ENCODE measurements at places on chromosomes 6 and 20.

- no peak for DNase-seq
Measured at GRCh38 chr6:87766211-87766610, 64.2 kb upstream of the AKIRIN2 start.

DNA sequence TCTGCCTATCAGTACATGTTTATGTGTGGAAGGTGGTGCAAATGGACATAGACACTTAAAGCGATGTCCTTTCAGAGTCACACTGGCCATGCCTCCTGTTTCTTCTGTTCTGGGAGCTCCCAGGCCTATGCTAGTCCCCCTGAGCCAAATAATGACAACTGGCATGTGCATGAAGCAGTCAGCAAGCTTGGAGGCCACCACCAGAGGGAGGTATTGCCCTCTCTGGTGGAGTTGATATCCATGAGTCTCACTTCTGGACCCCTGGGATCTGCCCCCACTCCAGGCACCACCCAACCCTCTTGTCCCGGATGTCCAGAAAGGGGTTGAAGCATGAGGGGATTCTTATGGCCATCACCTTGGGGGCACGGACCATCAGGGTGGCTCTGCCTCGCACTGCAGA, 172.2 kb downstream of the AIG1 start:
- no peak for DNase-seq

GRCh38 chr20:60428651-60429050, 470.4 kb downstream of the CDH26 start:
- DNase-seq, result peak; percentile 16

GRCh38 chr6:87729965-87730719, 28.1 kb upstream of the AKIRIN2 start:
- no peak for DNase-seq

DNA sequence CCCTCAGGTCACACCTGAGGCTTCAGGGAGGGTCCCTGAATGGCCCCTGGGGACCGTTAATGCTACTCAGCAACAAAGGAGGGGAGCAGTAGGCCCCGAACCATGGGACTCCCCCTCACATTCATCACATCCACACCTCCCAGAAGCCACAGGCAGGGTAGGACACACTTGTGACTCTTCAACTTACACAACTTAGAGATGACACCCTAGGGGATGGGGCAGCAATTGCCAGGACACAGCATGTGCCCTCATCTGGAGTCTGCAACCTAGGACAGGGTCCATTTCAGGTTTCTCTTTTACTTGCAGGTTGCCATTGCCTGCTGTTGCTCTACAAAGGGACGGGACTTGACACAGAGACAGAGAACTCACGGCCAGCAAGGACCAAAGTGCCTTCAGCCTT, 770 bp downstream of the ULBP3 start:
- DNase-seq, result no peak

GRCh38 chr20:12171923-12172524, 254.3 kb downstream of the BTBD3 start:
- no peak for DNase-seq

GRCh38 chr20:35206802-35207201, 19.7 kb upstream of the MMP24 start:
- no peak for DNase-seq

- no peak for DNase-seq
Measured at GRCh38 chr6:82397962-82398692, 34.5 kb downstream of the TPBG start.

DNA sequence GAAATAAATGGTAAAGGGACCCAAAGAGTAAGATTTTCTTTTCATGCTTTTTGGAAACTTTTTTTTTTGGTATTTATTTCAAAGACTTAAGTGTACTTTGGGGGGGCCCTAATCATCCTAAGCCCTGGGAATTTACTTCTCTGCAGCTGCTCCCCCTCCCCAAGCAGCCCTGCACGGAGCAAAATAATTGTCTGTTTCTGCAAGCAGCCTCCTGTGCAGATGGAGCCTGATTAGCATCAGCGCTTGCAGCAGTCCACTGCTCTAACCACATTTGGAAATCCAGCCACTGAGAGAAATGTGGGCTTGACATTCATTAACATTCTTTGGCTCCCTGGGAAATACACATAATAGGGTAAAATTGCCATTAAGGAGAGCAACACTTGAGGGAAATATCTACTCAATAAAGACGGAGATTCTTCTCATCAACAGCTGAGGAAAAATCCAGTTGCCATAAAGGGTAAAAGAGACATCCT, 309.2 kb upstream of the MAP3K7 start:
- DNase-seq, result no peak

DNA sequence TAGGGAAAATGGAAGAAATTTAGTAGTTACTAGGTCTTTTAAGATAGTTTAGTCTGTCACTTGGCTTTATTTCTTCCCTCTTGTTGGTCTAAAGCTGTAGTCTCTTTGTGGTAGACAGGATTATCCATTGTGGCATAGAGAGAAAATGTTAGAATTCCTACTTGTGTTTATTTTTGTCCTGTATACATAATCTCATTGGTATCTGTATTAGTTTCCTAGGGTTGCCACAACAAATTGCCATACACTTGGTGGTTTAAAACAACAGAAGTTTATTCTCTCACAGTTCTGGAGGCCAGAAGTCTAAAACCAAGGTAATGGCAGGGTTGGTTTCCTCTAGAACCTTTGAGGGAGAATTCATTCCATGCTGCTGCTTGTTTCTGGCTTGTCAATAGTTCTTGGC, 119.4 kb downstream of the ZFAND3 start:
- DNase-seq, result no peak

DNA sequence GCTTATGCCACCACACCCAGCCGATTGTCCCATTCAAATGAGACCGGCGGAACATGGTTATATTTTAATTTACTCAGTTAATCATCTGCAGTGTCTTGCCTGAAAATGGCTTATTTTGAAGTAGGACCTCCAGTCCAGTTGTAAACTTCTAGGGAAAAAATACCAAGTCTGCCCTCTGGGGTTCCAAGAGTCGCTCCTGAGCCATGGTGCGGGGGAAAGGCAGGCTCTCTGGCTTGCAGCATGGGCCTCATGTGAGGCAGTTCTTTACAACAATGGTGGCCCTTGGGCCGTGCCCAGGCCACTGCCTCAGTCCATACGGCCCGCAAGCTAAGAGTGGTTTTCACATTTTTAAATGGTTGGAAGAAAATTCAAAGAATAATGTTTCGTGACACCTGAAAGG, 62.7 kb upstream of the XRN2 start:
- no peak for DNase-seq

DNA sequence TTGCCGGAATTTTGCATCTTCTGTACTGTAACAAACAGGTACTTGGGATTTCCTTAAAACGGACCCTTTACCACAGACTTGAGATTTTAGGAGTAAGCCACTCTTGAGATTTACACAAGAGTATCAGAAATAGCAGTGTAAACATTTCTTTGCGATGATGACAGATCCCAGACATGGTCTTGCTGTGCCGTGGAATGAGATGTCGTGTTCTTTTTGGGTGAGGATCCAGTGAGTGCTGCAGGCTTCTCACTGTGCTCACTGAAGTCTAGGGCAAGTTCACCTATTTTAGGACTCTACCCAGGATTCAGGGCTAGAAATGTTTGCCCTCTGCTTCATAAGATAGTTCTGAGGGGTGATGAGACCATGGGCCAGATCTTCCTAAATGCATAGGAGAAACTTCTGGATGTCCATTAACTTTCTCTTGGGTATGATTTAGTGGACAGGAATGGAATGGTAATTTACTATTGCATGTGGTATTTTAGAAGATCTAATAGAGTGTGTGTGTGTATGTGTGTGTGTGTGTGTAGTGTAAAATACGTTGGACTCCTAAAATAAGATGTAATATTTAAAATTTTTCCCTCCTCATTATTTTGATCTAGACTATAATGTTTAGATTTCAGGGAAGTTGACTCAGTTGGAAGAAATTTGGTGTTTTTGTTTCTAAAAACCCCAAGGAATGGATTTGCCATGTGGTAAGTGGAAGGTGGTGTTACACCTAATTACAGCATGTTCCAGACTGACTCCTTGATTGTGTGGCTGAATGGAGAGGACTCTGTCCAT, 8.5 kb downstream of the LRRC1 start:
- no peak for DNase-seq

DNA sequence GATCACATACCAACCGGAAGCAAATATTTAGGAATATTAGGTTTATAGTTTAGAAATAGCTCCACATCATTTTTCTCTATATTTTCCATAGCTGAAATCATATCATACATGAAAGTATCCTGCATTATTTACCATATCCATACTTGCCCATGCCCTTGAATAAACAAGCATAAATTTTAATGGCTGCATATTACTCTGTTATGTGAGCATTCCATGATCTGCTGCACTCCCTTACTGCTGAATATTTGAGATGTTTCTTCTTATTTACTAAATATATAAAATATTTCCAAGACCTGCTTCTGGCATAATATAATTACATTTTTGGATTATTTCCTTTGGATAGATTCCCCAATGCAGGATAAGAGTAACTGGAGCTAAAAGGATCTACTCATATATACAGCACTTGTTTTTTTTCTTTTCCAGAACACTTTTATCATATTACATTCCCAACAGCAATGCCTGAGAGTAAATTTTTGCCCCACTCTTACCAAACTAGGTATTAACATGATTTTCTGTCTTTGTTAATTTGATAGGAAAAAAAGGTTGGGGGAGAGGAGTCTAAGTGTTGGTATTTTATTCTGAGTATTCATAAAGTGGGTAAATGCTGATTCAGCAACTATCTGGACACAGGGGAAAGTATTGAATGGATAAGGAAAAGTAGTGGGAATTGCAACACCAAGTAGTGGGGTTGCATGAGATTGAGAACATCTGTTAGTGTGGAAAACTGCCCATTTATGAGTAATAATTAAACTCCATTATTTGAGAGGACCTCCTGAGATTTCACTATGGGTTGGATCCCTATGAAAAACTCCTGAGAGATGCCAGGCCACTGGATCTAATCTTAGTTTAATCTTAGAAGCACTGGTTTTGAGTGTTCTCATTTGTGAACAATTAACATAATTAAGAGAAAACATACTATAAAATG, 76.0 kb downstream of the MAN1A1 start:
- no peak for DNase-seq

DNA sequence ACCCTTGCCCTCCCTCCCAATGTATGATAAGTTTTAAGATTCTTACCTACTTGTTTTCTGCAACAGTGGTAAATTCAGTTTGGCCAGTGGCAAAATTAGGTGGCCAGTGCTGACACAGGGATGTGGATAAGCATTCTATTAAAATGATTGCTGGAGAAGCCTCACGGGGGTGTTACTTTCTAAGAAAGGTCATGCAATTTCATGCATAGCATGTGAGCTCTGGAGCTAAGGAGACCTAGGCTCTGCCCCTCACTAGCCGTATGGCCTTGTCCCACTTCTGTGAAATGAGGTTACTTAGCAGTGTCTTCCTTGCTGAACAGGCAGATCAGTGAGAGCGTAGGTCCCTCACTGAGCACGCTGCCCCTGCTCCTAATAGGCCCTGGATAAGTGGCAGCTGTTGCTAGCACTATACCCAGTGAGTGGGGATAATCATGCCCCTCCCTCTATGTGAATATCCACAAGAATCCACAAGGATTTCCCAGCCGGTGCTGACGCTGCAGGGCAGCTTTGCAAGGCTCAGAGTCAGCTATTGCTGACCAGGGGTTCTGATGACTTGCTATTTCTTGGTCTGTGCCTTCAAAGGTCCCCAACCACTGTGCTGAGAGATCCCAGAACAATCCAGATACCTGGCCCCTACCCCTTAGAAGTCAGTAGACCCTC, 86.5 kb upstream of the MRPS10 start:
- no peak for DNase-seq

DNA sequence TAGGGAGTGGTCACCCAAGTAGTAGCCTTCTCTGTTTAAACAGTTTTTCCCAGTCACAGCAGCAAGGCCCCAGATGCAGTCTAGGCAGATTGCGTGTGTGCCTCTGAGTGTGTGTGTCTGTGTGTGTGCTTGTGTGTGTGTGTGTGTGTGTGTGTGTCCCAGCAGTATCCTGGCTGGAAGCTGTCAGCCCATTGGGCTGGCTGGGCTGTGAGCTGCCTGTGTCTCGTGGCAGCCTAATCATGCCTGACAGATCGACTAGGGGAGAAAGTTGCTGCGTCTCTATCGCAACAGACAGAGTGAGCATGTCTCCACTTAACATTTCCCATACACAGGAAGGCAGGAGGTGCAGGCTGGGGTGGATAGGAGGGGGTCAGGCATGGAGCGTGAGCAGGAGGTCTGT, 42.9 kb upstream of the LRFN2 start:
- no peak for DNase-seq

GRCh38 chr20:16241911-16242310, 331.3 kb downstream of the KIF16B start:
- no peak for DNase-seq

DNA sequence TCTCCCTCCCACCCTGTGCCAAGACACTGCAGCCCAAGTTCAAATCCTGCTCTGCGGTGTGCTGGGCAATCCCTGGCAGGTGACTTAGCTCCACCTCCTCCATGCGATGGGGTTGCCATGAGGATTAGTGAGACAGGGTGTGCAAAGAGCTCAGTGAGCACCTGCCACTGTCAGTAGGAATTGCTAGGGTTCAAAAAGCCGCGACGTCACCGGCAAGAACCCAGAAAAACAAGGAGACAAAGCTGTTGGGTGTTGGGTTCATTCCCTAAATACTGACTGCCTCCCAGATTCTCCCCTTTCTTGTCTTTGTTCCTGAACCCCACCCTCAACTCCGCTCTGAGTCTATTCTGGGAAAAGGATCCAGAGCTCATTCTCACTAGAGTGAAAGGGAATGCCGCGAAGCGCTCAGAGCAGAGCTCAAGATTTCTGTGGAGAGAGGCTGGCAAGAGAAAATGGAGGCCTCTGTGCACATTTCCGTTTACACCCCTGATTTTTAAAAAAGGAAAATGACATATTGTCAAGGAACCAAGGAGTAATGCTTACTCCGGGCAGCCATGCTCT, 13.3 kb downstream of the PMEPA1 start:
- no peak for DNase-seq

DNA sequence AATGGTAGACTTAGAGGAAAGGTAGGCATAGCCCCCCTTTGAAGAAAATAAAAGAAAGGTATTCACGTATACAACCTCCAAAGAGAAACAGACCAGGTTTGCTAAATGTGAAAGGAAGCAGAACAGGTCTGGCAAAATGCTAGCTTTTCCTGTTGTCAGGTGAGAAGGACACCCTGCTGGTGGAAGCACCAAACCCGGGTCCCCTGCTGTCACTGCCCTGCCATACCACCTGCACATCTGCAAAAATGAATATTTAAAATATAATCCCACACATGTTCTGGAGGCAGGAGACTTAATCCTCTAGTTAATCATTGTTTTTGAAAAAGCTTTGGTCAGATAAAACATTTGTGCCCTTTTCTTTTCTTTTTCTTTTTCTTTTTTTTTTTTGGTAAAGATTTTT, 48.9 kb upstream of the OLIG3 start:
- DNase-seq, result no peak

DNA sequence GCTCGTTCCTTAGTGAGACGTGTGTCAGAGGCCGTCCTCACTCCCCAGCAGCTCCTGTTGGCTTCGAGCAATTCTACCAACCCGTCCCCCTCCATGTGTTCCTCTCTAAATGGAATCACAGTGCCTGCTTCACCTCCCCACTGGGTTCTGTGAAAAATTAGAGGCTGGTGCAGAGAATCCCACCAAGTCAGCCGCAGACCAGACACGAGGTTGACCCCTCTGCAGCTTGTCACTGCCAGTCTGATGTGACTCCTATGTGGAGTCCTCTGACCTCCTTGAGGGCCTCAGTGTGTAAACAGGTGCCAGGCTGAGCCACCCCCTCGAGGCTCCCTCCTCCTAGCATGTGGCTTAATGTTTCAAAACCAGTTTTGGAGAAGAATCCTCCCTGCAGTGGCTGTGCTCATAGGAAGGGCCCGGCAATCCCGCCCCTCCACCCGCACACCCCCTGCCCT, 12.6 kb upstream of the IRF4 start:
- DNase-seq, result no peak

- DNase-seq, result no peak
Measured at GRCh38 chr20:44460795-44461141, 14.9 kb upstream of the TTPAL start.
